Activated naive CD4-positive, alpha-beta T cell treated with anti-CD3 and anti-CD28 coated beads, Interleukin-2, amount 50 U/mL, for 72 hours (primary cell): ENCODE measurements at places on chromosomes 5 and 9.

DNA sequence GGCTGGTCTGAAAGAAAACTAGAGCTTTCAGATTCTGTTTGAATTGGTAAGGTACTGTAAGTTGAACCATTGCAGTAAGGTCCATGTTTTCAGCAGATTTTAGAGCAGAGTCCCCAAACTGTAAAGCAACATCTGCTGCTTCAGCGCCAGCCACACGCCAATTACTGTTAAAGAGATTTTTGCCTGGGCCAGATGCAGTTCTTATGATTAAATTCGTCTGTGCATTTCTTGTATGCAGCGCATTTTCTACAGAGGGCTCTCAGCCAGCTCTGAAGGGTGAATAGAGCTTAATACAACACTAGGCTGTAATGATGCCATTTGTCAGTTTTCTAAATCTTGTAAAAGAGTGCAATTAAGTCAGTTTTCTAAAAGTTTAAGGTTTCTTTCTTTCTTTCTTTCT is 246.3 kb downstream of the COX7C start:
- no peak for DNase-seq

GRCh38 chr5:24080046-24080445 is 564.7 kb downstream of the CDH10 start:
- no peak for DNase-seq

DNA sequence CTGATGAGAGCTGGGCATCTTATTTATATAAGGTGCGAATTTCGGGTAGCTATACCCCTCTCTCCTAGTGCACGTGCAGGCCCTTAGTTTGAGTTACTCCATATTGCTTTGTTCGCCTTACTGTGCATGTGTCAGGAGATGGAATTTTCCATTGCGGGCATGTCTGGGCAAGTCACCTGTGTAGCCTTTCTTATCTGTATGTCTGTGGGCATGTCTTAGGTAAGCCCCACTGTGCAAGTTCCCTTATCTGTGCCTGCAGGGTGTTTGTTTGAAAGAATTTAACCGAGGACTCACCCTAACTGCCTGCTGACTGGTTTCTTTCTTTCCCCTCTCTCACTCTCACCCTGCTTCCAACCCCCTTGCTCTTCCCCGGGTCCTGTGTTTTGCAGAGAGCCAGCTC is 140.7 kb upstream of the RANBP3L start:
- DNase-seq: no peak

DNA sequence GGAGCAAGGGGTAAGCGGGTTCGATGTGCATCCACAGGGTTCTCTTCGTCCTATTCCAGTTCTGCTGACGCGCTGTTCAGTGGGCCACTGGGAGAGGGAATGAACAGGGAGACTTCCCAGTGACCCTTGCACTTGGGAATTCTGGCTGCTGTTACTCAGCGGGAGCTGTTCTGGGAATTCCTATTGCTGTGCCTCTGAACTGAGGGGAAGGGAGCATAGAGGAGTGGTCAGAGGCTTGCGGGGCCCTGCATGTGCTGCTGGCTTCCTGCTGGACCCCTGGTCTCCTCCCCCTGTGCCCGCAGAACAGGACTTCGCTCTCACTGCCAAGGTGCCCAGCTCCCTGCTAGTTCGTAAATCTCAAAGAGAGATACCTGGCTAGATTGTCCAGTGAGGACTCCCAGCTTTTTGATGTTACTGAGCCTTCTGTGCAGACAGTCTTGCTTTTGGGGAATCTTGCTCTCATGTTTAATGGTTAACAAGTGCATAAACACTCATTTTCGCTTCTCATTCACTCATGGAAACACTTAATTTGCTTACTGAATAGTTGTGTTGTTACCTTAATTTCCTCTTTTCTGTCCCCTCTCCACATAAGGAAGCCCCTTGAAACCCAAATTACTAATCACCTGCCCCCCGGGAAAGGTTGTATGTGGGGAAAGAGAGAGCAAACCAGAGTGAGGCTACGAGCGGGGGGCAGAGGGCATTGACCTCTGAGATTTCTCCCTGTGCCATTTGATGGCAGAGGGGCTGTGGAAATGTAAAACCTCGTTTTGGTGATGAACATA is 5.9 kb downstream of the TRIO start:
- no peak for DNase-seq

DNA sequence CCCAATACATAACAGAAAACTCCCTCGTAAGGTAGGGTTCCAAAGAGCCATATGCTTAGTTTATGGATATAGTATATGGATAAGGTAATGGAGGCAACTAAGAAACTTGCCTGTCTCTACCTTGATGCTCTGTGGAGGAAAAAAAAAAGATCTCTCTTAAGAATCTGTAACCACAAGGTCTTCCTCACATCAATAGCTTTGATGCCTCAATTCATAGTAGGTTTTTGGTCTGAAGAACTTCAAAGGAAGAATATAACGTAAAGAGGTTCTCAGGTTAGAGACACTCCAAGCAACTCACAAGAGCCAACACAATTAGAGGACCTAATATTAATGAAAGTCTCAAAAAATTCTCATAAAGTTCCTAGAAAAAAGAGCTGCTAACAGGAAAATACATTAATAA is 140.2 kb downstream of the FBN2 start:
- DNase-seq: no peak
